ENCODE measurements at places on chromosomes 5 and 9.

DNA sequence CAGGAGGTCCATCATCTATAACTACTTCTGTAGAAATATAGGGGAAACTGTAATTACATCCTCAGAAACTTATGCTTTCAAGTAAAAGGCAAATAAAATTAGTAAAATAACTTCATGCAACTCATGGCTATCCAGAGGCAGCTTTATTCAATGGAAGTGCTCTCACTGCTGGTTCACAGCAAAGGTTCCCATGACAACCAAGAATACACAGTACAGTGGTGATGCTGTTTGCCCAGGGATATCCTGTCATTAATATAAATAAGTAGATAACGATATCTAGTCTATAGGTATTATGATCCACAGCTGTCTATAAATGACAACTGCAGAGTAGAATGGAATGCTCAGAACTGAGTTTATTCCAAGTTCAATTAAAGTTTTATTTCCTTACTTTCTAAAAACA is 390.3 kb downstream of the PDE4D start:
- no peak for DNase-seq

- no peak for DNase-seq
Observed at GRCh38 chr5:149127394-149127955, 13.8 kb upstream of the ABLIM3 start.

DNA sequence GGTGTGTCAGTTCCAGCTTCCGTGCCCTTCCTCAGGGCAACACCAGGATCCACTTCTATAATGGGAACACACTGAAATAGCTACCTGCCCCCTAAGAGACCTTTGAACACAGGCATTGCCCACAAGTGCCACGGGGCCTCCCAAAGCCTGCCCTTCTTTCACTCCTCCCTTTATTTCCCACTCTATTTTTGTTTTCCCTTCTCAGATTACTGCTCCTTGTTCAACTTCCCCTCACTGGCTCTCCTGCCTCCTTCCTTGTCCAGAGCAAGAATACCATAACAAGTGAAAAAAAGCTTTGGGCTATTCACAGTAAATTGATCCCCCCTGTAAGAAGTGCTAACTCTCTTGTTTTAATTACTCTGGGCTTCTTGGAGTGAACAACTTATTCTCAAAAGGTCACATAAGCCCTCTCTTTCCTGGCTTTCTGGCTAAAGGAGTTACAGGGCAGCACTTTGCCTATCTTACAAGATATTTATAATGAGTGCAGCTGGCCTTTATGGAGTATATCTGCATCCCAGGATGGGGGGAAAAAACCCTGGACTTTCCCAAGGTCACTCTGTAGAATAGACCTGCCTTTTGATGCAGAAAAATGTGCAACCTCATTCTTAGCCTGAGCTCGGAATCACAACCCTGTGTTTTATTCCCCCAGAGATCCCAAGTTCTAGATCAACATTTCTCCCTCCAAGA is 11.3 kb downstream of the CTXN3 start:
- no peak for DNase-seq

DNA sequence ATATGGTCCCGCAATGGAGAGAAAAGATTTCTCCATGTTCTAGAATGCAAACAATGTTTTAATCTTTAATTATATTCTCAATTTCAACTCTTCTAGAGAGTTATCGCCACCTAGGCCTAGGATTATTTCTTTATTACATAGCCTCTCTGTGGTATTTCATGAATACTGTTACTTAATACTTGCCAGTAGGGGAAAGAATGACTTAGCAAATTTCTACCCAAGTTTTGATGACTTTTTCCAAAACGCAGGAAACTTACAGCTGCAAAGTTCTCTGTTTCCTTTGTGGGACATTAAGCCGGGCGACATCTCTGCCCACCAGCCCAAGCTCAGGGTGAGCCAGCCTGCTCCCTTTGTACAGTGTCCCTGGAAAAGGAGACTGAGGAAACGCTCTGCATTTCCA is 73.8 kb downstream of the MED27 start:
- no peak for DNase-seq

DNA sequence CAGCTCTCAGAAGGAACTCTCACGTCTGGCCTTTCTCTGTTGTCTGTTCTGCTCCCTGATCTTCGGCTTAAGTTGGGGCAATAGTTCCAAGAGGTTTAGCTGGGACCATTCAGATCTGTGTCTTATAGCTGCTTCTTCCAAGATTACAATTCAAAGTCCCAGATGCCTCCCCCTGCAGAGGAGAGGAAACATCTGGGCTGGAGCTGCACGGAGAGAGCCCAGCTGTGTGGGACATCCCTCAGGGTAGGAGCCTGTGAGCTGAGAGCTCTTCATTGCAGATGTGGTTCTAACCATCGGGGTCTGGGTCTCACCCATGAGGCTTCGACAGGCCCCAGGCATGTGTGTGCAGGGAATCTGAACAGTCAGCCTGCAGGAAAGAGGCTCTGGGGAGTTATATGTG is 9.0 kb upstream of the PHF19 start:
- DNase-seq = no peak

- DNase-seq = no peak
Observed at GRCh38 chr9:92395617-92396016, 8.8 kb downstream of the OGN start.

GRCh38 chr5:106587-106986 is 14.6 kb downstream of the PLEKHG4B start:
- no peak for DNase-seq

DNA sequence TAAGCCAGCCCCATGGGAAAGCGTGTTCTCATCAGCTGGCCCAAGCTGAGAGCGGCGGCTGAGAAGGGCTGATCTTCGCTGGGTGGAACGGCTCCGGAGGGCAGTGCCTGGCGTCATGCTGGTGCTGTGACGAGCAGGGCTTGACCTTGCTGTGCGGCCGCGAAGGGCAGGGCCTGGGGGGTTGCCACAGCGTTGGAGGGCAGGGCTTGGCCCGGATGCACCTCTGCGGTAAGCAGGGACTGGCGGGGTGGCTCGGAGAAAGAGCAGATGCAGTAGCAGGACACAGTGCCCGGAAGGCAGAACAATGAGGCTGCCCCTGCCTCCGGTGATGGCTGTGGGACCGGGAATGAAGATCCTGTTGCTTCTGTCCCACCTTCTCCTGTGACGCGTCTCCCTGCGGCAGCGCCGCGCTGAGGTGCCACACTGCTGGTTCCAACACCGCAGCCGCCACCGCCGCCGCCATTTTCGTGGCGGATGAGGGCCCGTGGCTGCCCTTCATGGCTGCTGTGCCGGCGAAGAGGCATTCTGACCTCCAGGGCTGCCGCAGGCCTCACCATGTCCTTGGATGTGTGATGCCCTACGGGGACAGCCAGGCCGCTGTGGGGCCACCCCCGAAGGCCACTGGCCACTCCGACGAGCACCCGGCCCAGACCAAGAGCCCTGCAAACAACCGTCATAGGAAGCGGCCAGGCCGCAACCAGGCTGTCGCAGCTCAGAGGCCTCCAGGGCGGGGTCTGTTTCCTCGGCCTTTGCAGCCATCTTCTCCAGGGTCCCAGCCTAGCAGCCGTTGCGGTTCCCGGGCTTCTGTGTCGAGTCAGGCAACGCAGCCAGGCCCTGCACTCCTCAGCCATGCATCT is 890.5 kb upstream of the CTNND2 start:
- no peak for DNase-seq

DNA sequence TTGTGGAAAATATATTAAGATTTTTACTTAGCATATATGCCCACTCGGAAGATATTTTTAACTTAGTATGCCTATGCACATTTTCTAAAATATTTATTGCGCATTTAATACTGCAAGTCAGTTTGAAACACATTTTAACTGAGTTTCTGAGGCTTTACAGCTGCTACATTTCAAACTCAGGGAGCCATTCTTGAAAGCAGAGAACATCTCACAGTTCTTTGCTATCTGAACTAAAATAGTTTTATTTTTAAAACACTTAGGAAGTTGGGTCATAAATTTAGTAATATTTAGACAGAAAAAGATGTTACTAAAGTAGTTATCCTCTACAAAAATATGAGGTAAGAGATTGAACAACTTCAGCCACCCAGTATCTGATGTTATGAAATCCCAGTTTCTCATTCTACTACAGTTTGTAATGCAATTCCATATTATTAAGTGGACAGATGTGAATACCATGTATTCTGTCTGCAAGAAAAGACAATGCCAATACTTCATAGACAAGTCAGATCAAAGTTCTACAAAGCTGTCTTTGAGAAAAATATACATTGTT is 409.9 kb upstream of the EDIL3 start:
- no peak for DNase-seq

Measured in fibroblast of skin of abdomen (primary cell).